Lower leg skin (tissue), 4 donors: ENCODE measurements at places on chromosomes 1 and 21. TPM values are rescaled to one million over a fixed set of nuclear protein-coding genes. Genes with fewer than 3 reads are reported as not detected.

CELA2B gene
- total RNA-seq, result 0.49 TPM

- no peak for DNase-seq
These were observed 14.3 kb upstream of the FOXE3 start for GRCh38 chr1:47401761-47402160.

OR2L8 gene
- not detected for total RNA-seq

- DNase-seq, result no peak
These were observed 101.7 kb upstream of the FGGY start for GRCh38 chr1:59195151-59195550.

DNA sequence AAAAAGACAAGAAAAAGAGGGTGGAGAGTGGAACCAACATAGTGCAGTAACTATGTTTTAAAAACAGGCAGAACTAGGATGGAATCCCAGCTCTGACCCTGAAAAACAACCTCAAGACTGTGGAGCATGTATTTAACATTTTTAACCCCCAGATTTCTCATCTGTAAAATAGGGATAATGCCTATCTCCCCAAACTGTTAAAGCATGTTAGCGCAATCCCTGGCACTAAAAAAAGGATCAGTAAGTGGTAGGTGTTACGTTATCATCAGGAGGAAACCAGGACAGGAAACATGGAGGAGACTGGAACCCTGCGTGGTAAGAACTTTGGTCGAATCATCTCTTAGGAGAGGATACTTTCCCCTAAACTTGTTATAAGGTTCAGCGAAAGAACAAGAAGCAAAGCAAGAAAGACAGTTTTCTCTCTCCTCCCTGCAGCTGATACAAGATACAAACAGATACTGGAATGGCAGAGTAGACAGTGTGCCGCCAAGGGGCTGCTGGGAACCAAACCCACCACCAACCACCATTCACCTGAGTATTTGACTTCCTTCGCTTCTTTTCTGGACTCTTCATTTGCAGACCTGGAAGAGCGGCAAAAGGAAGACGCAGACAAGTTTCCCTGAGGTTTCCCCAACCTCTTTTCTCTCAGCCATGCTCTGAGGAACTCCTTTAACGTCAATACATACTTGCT, 991 bp downstream of the PYGO2 start:
- DNase-seq, result no peak

DNA sequence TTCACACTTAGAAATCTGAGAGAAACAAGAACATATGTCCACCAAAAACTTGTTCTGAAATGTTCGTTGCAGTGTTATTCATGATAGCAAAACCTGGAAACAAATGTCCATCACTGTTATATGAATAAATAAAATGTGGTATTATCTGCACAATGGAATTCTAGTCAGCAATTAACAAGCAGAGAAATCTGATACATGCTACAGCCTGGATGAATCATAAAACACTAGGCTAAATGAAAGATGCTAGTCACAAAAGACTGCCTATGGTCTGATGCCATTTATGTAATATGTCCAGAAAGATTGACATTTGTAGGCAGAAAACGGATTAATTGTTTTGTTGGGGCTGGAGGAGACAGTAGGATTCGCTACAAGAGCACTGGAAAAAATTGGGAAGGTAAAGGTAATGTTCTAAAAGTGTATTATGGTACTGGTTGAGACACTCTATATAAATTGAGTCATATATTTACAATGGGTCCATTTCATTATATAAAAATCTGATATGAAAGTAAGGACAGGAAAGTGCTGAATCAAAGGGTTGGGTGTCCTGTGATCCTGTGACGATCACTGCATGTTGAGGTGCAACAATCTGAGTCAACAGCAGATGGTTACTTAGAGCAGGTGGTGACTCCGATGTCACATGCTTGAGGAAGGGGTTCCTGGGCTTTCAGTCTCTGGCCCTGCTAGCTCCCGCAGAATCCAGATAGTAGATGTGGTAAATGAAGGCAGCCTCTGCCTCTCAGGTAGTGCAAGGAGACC, 102.1 kb upstream of the NBPF4 start:
- DNase-seq, result no peak

DNA sequence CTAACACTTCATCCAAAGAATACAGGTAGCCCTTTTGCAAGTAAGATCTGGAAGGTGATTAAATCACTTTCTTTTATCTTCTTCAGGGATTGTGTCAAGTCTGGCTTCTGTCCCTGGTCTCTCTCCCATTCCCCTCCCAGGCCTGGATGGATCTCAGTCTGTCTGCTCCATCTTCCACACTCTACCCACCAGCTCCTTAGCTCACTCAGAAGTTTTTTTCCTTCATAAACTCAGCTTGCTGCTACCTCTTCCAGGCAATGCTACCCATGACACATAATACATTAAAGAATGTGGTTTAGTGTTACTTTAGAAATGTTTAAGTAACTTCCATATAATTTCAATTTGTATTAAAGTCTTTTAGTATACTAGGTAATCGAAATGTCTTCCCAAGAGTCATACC, 133.1 kb downstream of the AKT3 start:
- no peak for DNase-seq

PLPPR5 gene
- not detected for total RNA-seq

C1orf94 gene
- not detected for total RNA-seq

- no peak for DNase-seq
These were observed 627 bp downstream of the CERS2 start for GRCh38 chr1:150973836-150974579.

SH3BGR gene
- total RNA-seq, result 0.74 TPM

- no peak for DNase-seq
These were observed 22.7 kb downstream of the ACTL8 start for GRCh38 chr1:17777818-17778217.

DNA sequence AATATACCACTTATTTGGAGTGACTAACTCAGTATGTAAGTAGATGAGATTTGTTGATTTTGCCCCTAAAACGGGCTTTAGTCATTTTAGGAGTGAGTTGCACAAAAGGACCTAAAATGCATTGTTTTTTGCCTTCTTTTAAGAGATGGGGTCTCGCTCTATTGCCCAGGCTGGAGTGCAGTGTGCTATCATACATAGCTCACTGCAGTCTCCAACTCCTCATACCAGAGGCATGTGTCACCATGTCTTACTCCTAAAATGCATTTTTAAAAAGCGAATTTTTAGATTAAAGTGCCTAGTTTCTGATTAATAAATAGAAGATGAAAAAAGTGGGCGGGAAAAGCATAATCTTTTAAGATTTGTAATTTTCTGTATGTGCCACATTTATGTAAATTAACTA, 11.5 kb upstream of the NEXN start:
- DNase-seq, result no peak

DNA sequence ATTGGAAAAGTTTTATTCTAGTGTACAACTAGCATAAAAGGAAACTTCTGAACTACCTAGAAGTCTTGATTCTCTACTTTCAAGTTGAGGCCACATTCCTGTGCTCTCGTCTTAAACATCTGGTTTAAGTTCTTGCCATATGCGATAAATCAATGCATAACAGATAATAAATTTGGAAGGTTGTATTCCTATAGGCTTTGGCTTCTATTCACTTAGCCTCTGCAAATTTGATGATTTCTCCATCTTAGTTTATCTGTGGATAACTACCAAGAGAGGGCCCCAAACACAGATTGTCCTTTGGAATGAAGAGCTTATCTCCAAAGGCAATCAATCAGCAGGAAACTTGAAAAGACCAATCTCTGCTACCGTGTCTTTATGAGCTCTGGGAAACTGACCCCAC, 11.7 kb upstream of the RNF2 start:
- DNase-seq, result no peak

- DNase-seq, result peak; percentile 92
These were observed 296 bp upstream of the RNPEP start for GRCh38 chr1:201982082-201982622.

ASCL5 gene
- total RNA-seq, result not detected

DNA sequence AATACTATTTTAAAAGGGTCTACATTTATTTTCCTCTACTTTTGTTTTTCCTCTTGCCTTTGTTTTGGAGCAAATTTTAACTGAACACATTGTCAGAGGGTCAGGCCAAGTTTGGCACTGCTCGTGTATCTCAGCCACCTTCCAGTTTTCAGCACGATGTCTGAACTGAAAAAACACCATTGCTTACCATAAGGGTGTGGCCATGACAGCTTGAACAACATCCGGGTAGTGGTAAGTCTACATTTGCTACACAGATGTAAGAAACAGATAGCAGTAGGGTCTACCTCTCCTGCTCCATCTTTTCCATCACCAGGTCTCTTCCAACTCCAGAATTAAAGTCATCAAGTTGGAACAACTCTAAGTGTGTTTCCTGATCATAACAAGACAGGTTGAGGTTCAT, 4.2 kb downstream of the HIVEP3 start:
- no peak for DNase-seq

DNA sequence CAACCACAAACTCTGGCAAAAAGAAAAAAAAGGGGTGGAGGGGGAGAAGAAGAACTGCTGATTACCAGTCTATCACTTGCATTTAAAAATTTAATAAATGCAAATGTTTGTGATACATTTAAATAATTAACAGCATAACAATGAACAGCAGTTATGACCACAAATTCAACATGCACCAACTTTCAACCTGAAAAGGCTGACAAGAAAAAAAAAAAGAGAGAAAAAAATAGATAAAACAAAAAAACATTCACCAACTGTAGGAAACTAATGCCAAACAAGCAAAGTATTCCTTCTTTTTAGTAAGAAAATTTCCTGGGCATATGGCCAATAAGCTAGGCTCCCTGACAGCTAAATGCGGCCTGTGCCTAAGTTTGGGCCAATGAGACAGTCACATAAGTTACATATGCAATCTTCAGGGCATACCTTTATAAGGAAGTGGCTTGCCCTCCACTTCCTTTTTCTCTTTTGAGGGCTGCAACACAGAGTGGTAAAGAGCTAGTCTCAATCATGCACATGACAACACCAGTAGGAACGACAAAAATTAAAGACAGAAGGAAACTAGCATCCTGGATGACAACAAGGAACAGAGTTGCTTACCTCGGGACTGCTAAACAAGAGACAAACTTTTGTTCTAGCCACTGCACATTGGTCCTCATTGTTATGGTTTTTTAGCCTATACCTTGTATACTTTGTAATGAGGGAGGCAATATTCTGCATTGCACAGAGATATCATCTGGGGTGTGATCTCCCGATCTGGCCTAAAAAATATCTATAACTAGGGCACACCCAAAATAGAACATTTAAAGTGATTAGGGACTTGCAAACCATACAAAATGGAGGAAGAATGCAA, 24.2 kb upstream of the PHTF1 start:
- DNase-seq, result no peak

C1orf105 gene
- 2.1 TPM for total RNA-seq

DNA sequence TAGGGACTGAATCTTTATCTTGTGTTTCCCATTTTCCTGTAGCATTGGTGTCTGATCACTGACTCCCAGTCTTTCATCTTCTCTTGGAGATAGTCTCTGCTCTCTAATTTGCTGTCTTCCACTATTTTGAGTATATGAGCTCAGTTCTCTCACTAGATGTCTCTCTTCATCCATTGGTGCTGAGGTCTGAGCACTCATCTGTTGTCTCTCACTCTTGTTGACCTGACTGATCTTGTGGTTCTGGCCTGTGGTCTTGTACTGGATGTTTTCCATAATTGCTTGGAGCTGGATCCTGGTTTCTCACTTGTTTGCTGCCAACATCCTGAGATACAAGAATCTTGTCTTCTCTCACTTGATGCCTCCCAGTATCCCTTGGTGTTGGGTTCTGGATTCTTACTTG, 25.1 kb upstream of the S100A11 start:
- no peak for DNase-seq

DNA sequence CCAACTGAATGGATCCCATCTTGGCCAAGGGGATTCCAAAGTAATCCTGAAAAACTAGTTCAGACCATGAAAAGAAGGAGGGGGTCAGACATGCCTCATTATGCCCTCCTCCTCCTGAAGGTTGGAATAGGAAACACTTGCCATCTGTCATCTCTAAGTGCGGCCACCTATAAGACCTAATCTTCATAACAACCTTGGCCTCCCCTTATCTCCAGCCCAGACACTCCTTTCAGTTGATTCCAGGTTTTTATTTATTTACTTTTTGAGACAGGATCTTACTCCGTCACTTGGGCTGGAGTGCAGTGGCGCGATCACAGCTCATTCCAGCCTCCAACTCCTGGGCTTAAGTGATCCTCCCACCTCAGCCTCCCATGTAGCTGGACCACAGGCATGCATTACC, 19.7 kb downstream of the SNAP47 start:
- no peak for DNase-seq

DNA sequence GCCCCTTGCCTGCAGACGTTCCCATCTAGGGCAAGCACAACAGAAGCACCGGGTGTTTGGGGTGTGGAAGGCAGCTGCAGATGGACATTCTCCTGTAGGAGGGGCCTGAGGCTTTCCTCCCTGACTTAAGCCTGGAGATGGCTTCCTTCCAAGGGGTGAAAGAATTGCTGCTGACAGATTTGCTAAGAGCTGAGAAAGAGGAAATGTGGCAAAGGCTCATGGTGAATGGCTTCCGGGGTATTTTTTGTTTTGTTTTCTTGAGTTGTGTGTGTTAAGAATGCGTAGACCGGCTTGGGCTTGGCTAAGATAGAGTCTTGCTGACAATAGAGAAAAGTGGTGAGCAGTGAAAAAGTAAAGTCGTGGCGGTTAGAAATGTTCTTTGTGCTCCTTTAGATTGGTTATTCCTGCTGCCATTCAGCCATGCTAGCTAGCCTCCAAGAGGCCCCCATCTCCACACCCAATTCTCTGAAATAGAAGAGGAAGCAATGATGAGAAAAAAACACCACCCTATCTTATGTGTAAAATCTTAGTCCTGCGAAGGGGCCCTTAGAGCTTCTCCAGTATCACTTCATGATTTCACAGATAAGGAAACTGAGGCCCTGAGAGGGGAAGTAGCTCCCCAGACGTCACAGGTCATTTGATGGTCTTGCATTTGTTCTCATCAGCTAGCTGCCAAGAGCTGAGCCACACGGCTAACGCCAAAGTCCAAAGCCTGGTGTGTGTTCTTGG, 36.9 kb downstream of the EIF2D start:
- peak; percentile 58 for DNase-seq

- DNase-seq, result no peak
These were observed 9.9 kb upstream of the QSOX1 start for GRCh38 chr1:180144659-180145357.

- DNase-seq, result no peak
These were observed 42.1 kb downstream of the ARHGEF10L start for GRCh38 chr1:17581389-17582123.

- DNase-seq, result no peak
These were observed 99.7 kb downstream of the NFIA start for GRCh38 chr1:61182049-61182448.

GRCh38 chr1:224182057-224182865, 779 bp upstream of the DEGS1 start:
- DNase-seq, result peak; percentile 80

B3GALT6 gene
- 26.1 TPM for total RNA-seq

RBM11 gene
- not detected for total RNA-seq

HSD3B2 gene
- total RNA-seq, result not detected

- no peak for DNase-seq
These were observed 102.0 kb upstream of the CHODL start for GRCh38 chr21:18142655-18143054.

- DNase-seq, result no peak
These were observed 26.1 kb downstream of the MAN1C1 start for GRCh38 chr1:25642574-25643108.

PGLYRP3 gene
- total RNA-seq, result 63.1 TPM

UHMK1 gene
- 27.1 TPM for total RNA-seq

GRCh38 chr1:68481041-68481440, 15.8 kb downstream of the DEPDC1 start:
- no peak for DNase-seq
